ENCODE measurements at places on chromosomes 5 and 9.

- DNase-seq = no peak
Measured at GRCh38 chr5:72598401-72599064, 91.3 kb upstream of the ZNF366 start.

- no peak for DNase-seq
Measured at GRCh38 chr9:15386465-15386864, 36.2 kb upstream of the SNAPC3 start.

- no peak for DNase-seq
Measured at GRCh38 chr5:41954286-41954685, 29.2 kb downstream of the FBXO4 start.

DNA sequence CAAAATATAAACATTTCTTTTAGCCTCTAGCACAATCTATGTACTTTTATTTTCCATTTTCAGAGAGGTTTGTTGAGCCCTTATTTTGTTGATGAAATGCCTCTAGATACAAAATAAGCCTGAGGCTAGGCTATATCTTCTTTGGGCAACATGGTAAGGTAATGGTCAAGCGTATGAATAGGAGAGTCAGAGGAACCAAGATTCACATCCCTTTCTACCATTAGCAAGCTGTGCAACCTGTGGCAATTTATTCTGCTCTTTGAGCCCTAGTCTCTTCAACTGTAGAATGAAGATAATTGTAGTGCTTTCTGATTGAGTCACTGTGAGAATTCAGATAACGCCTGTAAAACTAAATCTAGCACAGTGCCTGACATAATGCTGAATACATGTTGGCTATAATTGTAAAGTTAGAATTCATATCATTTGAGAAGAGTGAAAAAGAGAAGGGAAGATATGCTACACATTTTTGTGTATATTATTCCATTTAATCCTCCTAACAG lies 412.5 kb downstream of the CCDC171 start:
- no peak for DNase-seq

DNA sequence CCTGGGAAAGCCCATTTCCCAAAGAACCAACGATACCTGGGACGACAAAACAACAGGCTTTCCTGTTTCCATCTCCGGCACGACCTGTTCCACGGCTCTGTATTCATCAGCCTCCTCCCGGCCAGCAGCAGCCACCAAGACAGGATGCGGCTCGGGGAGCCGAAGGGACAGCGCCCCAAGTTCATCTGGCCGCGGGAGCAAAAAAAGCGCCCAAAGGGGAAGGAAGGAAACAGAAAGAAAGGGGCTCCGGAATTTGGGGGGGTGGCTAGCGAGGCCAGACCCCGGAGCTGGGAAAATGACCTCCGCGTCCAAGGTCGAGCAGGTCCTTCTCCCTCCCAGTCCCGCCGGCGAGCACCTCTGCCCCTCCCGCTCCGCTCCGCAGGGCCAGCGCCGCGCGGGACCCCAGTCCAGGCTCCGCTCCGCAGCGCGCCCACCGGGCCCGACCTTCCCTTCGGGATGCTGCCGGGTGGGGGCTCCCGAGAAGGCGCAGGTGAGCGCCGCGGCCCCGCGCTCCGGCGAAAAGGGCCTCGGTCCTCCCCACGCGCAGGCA lies 608 bp downstream of the ELOVL7 start:
- DNase-seq = peak; percentile 63

DNA sequence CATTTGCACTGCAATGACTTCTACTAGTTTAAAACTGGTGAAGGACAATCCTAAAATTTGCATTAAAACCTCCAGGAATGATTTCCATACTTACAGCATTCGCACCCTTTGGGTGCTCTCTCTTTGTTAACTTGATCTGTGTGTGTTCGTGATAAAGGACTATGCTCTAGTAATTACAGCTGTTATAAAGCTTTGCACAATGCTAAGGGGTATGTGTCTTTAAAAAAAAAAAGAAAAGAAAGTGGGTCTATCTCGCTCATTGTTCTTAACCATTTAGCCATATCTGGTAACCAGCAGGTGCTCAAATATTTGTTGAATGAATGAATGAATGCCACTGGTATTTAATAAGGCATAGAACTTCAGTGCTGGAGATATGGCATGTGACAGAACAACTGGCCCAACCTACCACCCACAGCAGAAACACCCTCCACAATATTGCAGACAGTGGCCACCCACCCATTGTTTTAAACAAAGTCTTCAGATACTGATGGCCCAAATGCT lies 8.7 kb downstream of the TRIM36 start:
- no peak for DNase-seq

DNA sequence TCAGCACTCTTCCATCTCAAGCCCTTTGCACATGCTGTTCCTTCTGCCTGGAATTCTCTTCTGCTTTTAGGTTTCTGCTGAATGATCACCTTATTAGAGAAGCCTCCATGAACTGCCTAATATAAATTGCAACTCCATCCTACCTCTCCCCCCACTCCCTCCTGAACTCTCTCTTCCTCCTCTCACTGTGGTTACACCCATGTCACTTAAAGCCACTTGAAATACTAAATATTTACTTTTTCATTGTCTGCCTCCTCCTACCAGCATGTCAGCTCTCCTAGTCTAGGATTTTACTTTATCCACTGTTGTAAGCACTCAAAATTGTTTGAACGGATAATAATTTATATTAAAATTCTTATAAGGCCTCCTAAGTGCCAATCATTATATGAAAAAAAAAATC lies 43.8 kb downstream of the ACTL7B start:
- DNase-seq = no peak

DNA sequence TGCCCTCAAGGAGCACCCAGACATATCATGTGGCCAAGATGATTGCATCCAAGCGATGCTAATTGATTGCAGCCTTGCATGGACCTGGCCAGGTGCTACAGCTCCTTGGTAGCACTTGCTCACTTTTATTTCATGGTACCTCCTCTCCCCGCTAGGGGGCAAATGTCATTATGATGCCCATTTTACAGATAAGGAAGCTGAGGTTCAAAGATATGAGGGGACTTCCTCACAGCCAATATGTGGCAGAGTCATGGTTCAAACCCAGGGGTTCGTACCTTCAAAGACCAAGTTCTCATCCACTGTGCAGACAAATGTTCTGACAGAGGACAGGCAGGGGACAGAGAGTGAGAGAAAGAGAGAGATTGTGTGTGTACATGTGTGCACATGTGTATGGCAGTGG lies 21.9 kb upstream of the KCNMB1 start:
- no peak for DNase-seq

GRCh38 chr9:106954558-106954957 lies 91.6 kb downstream of the ZNF462 start:
- DNase-seq = no peak

DNA sequence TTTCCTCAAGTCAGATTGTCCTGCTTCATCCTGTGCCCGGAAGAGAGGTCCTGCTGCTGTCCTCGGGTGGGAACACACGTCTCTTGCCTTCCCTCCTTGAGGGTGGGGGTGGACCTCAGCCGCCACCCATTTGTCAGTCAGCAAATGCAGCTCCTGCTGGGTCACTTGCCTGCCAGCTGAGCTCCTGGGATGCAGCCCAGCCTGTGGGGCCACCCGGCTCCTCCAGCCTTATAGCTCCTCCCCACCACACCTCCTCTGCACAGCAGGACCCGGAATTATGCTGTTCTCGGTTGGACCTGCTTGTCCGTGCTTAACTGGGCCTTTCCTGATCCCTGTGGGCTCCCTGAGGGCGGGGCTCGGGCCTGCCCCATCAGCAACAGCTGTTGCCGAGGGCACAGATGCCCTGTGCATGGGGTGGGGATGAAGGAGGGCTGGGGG lies 52.7 kb downstream of the RXRA start:
- peak; percentile 43 for DNase-seq

DNA sequence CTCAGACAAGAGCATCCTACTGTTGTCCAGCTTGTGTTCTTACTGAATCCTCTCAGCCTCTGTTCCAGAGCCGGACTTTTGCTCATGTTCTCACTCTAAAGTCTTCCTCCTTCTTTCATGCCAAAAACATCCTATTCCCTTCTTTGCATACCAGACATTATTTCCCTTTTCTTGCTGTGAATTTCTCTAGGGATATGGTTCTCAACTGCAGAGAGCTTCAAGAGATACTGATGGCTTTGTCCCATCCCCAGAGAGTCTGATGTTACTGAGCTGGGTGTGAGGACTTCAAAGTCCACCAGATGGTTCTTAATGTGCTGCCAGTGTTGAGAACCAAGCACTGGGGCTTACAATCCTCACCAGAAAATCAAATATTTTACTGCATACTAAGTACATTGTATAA lies 98.6 kb upstream of the FER start:
- no peak for DNase-seq

GRCh38 chr5:37888476-37888875 lies 48.6 kb upstream of the GDNF start:
- DNase-seq = no peak

- DNase-seq = no peak
Measured at GRCh38 chr5:74950836-74951515, 84.8 kb upstream of the FAM169A start.

DNA sequence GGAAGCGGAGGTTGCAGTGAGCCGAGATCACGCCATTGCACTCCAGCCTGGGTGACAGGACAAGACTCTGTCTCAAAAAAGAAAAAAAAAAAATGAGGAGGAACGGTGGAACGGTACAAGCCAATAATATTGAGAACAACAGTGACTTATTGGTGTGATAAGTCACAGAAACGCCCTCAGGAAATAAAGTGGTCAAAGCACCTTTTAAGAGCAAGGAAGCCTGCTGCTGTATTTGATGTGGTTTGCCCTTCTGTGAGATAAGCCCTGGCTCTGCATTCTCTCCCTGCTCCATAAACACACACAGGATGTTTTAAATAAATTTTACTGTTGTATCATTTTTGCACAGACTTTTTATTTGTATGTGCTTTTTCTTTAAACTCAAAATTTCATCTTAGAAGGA lies 269.9 kb upstream of the MSX2 start:
- DNase-seq = no peak

GRCh38 chr5:177427211-177427822 lies 841 bp downstream of the GRK6 start:
- no peak for DNase-seq

DNA sequence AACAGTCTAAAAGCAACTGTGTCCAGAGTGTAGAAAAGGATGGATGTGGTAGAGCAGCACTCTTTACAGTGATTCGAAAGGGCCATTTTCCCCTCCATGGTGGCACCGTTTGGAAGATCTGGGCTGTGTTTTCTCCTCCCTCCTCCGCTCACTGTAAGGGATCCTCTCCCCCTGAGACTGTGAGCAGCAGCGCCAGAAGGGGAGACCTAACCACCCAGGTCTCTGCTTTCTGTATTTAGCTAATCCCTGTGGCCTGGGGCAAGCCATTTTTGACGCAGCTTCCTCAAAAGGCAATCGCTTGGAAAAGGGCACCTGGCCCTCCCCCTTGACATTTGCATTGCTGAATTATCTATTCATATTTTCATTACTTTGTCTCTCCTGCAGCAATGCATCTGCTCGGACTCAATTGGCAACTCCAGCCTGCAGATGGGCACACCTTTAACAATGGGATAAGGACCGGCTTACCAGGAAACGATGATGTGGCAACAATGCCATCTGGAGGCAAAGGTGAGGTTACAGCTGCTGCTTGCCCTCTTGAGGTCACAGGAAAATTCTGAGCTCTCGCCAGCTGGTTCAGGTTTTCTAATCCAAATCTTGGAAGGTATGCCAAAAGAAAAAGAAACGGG lies 244.3 kb upstream of the WWC1 start:
- DNase-seq = peak; percentile 80

DNA sequence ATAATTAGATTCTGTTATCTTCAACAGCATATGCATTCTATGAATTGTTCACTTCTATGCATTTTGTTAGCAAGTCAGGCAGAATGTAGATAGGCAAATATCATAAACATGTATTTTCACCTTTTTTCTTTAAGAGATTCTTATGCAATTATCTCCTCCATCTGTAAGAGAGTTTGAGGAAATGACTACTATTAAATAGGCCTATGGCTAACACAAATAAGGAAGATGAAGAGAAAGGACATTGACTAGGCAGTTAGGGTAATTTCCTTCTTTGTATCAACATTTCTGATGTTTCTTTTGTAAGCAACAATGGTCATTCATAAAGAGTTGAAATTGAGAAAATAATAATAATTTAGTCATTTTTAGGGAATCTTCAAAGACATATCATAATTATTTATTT lies 145.2 kb upstream of the CDH12 start:
- DNase-seq = no peak

GRCh38 chr9:125694478-125694877 lies 12.5 kb downstream of the MAPKAP1 start:
- no peak for DNase-seq

DNA sequence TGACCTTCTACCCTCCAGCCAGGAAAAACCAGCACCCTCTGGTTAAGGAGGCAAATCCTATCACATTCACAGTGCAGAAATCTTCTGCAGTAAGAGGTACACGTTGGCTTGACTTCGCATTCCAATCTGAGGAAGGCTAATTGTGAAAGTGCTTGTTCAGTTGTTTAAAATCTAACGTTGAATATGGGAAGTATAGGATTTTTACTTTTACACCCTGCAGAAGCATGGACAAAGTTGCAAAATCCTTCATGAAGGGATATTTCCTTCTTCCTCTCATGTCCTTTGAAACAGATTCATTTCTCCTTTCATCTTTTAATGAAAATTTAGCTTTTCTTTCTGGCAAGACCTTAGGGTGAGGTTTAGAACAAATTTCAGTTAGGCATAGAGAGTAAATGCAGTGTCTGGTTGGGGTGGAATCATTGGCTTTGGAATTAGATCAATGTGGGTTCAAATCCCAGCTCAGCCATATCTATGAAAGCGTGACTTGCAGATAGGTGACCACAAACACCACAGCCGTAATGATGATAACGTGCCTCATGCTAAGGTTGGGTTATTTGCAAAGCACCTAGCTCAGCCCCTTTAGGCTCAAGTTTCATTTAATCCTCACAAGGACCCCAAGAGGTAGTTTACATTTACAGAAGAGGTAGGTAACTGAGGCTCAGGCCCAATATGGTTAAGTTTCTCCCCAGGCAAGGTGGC lies 42.2 kb upstream of the C5orf58 start:
- no peak for DNase-seq

DNA sequence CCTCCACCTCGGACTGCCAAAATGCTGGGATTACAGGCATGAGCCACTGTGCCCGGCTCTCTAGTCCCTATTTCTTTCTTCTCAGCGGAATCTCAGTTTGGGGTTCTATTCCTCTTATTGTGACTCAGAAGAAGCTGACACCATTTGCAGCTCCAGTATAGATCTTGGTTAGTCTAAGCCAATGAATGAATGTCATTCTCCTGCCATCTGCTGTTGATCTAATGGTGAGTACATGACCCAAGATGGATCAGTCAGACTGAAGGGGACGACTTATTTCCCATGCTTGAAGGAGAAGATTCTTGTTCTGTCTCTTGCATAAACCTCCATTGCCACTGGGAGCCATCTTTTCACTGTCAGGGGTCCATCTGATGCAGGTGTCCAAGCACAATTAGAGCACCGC lies 76.0 kb upstream of the KLF9 start:
- DNase-seq = no peak

DNA sequence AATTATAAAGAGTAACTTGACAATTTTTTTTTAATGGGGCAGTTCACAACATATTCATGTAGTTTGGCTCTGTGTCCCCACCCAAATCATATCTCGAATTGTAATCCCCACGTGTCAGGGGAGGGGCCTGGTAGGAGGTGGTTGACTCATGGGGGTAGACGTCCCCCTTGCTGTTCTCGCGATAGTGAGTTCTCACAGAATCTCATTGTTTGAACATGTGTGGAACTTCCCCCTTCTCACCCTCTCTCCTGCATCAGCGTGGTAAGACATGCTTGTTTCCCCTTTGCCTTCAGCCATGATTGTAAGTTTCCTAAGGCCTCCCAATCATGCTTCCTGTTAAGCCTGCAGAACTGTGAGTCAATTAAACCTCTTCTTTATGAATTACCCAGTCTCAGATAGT lies 40.7 kb downstream of the FBXW11 start:
- DNase-seq = no peak

Measured in cerebellar cortex (tissue), 1 donor.